ENCODE measurements at places on chromosomes 16 and 17.

DNA sequence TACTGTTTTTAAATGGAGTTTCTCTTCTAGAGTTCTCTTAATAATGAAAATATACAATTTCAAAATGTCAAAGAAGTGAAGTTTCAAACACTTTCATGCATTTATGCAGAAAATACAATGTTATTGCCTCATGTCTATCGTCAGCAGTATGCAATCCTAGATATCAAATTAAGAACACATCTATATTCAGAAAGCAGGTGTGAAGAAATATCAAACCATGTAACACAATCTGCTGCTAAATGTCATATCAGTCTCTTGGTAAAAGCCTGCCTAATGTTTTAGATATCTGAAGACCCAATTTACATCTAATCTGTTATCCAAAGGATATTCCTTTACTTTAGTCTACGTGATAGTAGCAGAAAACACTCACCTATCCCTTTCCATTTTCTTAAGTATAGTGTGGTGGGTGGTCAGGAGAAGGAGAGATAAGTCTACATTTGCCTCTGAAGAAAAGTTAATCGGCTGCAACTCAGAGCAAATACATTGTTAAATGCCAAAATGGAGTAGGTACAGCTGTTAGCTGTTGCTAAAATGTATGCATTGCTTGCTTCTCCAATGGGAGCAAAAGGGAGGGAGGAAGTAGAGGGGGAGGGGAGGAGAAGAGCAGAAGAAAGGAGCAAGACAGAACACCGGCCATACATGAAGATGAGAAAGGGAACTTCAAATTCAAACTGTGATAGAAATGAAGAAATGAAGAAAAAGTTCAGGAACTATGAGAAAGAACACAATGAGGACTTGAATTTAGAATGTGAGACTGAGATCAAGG lies 64.9 kb downstream of the ITFG1 start:
- no peak for DNase-seq

GRCh38 chr17:10857976-10858375 lies 20.1 kb upstream of the PIRT start:
- DNase-seq = no peak

DNA sequence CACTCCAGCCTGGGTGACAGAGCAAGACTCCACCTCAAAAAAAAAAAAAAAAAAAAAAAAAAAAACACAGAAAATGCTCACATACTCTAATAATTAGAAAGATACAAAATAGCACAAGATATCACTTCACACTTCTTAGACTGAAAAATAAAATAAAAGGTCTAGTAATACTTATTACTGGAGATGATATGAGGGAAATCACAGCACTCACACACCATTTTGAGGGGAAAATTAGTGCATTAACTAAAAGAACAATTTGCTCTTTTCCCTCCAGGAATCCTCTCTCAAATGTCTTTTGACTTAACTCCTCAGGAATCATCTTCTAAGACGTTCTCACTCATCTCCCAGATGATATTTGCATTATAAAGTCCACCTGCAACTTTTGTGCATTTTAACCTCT lies 697.9 kb upstream of the SOX9 start:
- DNase-seq = no peak

DNA sequence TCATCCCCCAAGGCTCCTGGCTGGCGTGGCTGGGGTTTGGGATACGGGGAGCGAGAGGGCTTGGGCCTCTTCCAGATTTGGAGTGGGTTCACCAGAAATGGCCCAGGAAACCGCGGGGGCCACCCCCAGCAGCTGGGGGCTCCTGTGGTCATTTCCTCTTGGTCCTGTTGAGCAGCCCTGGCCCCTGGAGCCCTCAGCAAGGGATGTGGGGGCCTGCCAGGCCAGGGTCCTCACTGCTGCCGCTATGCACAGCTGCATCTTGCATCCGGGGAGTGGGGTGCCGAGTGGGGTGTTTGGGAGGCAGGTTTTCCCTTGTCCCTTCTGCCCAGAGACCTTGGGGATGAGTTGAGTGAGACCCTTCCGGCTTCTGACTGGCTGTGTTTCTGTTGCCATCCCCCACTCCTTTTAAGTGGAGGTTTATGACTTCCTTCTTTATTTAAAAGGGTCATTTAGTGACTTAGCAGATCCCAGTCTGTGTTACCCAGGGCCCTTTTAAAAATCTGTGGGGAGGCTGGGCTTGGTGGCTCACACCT lies 319.8 kb downstream of the SEC14L1 start:
- no peak for DNase-seq

GRCh38 chr16:82583422-82583821 lies 43.3 kb upstream of the CDH13 start:
- DNase-seq = no peak

DNA sequence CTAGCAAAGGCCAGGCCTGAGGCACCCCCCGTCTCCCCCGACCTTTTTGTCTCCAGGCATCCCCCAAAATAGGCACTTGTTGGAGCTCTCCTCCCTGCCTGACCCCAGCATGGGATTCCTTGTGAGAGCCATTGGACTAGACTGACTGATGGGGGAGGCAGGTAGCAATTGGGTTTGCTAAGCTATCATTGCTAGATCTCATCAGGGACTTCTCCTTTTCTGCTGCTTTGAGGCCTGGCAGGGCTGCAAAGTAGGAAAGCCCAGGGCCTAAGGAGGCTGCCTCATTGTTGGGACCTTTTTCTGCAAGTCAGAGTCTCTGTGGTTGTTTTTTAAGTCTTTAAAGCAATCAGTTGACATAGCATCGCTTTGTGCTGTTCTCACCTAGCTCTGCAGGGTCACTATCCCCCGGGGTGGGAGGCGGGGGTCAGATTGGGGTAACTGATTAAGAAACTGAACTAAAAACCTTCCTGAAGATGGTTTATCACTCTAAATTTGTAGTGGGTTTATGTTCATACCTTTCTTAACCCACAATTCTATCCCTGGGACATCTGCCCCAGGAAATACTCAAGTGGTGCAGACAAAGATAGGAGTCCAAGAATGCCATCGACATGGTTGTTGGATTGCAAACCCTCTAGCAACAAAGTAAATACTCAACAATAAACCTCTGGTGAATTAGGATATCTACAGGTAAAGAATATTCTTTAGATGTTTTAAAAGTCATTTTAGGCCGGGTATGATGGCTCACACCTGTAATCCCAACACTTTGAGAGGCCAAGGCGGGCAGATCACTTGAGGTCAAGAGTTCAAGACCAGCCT lies 28.0 kb downstream of the LLGL2 start:
- no peak for DNase-seq

GRCh38 chr17:67076290-67076689 lies 31.9 kb downstream of the CACNG1 start:
- no peak for DNase-seq

- DNase-seq = no peak
These were observed 991 bp upstream of the MYH10 start for GRCh38 chr17:8631554-8631877.

- DNase-seq = no peak
These were observed 18.8 kb downstream of the SIAH1 start for GRCh38 chr16:48366165-48367093.

DNA sequence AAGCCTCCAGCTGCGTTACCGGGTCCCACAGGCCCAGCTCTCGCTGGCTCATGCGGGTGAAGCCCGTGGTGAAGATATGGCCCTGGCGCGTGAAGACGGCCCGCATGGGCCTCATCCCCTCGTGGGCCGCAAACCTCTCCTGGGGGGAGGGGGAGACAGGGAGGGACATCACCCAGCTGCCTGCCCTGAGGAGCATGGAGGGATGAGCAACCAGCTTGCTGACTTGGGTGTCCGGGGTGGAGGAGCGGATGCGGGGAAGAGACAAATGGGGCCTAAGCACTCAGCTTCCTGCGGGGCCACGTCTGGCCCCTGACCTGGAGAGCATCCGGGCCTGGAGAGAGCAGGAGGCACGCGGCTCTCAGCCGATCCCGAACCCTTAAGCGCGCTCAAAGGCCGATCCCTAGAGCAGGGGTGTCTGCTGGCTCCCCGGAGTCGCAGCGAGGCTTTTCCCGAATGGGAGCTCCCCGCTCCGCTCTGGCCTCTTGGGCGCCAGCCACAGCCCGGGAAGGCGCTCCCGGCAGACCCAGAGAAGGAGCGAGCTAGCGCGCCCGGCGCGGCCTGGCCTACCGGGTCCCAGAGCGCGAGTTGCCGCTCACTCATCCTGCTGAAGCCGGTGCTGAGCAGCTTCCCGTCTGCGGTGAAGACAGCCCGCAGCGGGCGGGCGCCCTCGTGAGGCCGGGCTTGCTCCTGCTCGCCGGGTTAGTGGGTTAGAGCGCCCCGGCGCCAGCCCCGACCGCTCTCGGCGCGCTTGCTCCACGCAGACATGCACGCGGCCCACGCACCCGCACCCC lies 5.0 kb downstream of the CORO6 start:
- peak; percentile 93 for DNase-seq

DNA sequence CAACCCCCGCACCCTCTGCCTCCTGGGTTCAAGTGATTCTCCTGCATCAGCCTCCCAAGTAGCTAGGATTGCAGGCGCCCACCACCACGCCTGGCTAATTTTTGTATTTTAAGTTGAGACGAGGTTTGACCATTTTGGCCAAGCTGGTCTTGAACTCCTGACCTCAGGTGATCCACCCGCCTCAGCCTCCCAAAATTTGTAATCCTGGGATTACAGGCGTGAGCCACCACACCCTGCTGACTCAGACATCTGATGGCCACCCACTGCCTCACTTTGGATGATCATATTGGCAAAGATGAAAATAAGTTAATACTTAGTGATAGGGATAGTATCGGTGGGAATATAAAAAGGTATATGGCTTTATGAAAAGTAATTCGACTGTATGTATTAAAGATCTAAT lies 55.9 kb downstream of the GRB2 start:
- DNase-seq = no peak

GRCh38 chr16:70476272-70477020 lies 22.1 kb downstream of the FCSK start:
- DNase-seq = no peak

GRCh38 chr17:2949469-2950044 lies 113.8 kb downstream of the OR1D5 start:
- no peak for DNase-seq
